ENCODE measurements at places on chromosomes 7 and 10.

GRCh38 chr10:71737834-71738197 is 18.2 kb upstream of the C10orf105 start:
- DNase-seq = peak; percentile 76

- peak; percentile 49 for DNase-seq
Observed at GRCh38 chr10:30974773-30975415, 56.8 kb downstream of the ZNF438 start.

GRCh38 chr10:95540514-95541052 is 20.6 kb downstream of the SORBS1 start:
- no peak for DNase-seq

DNA sequence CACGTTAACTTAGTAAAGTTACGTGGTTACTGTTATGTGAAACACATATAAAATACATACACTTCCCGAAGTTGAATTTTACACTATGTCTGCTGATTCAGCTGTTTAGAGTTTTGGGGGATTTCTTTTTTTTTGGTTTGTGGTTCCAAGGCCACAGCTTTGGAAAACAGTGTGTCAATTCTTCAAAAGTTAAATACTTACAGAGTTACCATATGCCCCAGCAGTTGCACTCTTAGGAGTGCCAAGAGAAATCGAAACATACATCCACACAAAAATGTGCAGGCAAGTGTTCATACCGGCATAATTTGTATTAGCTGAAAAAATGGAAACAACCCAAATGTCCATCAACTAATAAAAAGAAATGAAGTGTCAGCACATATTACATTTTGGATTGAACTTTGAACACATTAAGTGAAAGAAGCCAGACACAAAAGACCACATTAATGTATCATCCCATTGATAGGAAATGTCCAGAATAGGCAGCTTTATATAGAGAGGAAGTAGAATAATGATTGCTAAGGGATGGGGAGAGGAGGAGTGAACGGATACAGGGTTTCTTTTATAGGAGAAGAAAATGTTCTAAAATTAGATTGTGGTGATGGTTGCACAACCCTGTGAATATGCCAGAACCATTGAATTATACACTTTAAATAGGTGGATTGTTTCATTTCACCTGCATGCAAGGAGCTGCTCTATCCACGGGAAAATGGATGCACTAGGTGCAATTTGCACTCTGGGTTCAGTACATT is 17.6 kb downstream of the APBB1IP start:
- no peak for DNase-seq

Measured in suppressor macrophage treated with lipopolysaccharide for 1 hour (primary cell).